Islet precursor cell (in vitro differentiated cells): ENCODE measurements at places on chromosomes 6 and 20.
A peak's percentile ranks its signal among the peaks of the same experiment; 100 is the strongest.

DNA sequence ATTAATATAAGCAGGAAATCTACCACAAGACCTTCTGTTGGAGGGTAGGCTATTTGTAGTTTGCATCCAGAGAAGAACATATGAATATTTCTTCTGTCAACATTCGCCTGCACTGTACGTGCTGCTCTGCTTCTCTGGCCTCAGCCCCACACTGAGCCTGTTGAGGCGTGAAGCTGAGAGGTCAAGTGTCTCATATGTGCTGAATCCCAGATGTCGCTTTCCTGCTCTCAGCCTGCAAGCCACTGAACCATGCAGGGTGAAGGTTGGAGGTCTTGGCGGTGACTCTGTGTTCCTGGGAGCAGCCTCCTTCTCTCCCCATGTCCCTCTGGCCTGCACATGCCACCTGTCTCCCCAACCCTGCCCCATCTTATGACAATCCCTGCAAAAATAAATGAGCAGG lies 83.6 kb downstream of the TMEM170B start:
- no peak for DNase-seq

- DNase-seq = no peak
These were observed 185.5 kb upstream of the ECI2 start for GRCh38 chr6:4320860-4321259.

DNA sequence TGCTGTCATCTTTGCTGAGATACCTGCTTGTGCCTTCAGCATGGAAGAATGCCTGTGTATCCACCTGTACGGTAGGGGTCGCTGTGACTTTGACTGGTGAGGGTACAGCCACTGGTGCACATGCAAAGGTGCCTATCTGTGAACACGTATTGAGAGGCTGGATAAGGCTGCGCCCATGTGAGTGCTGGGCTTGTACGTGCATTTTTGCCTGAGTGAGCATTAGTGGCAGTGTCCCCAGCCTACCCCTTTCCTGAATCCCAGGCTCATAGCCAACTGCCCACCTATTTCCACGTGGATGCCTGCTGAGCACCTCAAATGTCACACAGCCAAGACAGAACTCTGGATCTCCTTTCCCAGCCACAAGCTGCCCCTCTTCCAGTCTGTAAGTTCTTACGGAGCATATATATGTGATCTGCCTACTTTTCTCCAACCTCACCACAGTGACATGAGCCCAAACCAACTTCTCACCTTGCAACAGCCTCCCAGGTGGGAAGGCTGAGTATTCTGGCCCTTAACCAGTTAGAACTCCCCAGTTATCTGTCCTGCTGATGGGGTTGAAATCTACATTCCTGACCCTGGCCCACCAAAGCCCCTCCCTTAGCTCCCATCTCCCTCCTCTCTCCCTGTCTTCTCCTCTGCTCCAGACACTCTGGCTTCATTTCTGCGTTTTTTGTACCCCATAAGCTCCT lies 1.1 kb upstream of the SLC2A10 start:
- no peak for DNase-seq

DNA sequence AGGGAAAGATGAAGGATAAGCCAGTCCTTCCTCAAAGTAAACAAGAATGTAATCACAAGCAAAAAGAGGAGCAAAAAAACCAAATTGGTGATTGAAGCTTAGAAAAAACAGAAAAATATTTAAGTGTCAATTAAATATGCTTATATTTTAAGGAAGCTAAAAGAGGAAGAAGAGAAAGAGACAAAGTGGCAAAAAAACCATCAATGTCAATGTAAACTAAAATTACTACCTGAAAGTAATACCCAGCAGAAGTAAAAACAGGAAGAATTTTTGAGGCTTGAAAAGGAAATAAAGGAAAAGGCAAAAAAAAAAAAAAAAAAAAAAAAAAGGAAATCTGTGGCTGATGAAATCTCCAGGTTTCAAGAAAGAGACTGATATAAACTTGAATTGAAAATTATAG lies 36.2 kb upstream of the OGFRL1 start:
- no peak for DNase-seq

DNA sequence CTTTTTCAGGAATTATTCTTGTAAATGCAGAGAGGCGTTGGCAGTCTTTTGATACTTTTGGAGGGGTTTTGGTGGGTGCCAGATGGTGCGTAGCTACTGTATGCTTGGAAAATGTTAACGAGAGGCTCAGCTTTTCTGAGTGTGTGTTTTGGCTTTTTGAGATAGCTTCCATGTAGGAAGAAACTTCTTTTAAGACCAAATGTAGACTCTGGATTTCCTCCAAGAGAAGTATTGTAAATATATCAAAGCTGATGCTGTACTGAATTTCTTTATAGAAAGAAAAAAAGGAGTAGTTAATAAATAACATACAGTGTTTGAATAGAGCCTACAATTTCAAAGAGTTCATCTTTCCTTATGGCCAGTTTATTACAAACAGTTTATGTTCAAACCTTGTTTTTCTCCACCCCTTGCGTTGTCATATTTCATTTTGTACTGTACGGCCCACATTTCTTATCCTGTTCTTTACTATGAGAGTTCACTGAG lies 16.7 kb downstream of the TIAM2 start:
- DNase-seq = no peak

- DNase-seq = no peak
These were observed 29.3 kb upstream of the RALY start for GRCh38 chr20:33964441-33964840.

DNA sequence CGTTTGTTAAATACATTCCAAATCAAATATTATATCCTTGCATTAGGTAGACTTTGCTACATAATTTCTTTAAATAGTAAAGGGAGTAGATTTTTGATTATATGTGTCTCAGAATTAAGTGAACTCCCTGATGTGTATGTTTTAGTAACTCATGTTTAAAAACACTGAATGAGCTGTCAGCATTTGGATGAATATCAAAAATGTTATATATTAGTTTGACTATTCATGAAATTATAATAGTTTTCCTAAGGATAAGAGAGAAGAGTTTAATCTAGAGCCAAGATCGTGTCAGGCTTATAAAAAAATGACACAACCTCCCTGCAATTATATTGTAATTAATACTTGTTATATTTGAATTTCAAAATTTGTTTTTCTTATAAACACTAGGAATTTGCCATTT lies 195.2 kb downstream of the COL19A1 start:
- no peak for DNase-seq

DNA sequence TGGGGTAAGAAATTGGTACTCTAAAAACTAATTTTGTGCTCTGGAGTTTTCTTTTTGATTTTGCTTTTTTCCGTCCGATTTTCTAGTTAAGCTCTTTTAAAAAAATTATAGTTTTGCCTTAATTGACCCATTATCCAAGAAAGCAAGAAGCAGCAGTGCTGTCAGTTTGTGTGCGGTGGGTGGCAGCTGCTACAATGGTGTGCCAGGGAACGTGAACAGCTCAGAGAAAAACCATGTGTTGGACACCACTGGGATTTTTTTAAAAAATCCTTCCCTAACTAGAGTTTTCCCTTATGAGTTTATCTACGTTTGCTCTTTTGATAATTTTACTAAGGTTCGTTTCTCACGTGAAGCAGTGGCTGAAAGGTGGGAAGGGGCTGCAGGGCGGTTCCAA lies 8.0 kb downstream of the MAP3K5 start:
- no peak for DNase-seq

GRCh38 chr6:75870389-75870788 lies 121.3 kb downstream of the MYO6 start:
- no peak for DNase-seq

GRCh38 chr6:168387911-168388310 lies 53.1 kb upstream of the SMOC2 start:
- no peak for DNase-seq

DNA sequence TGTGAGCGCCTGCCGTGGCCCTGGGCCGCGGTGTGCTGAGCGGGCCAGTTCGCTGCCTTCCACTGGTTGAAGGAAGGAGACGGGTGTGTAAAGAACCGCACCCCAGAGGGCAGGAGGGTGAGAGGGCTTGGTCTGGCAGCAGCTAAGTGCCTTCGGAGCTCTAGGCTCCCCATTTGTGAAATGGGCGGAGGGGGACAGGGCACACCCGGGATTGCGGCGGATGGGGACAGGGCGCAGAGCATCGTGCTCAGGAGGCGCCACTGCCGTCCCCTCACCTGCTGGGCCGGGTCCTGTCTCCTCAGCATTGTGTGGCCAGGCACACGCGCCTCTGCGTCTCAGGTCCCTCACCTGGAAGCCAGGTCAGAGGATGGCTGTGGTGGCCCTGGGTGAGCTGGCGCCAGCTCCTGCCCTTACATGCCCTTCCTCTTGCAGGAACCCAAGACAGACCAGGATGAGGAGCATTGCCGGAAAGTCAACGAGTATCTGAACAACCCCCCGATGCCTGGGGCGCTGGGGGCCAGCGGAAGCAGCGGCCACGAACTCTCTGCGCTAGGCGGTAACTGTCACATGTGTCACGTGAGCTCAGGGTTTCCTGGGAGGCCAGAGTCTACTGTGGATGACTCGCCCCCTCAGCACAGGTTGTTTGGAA lies 3.1 kb downstream of the ADRM1 start:
- DNase-seq = no peak

DNA sequence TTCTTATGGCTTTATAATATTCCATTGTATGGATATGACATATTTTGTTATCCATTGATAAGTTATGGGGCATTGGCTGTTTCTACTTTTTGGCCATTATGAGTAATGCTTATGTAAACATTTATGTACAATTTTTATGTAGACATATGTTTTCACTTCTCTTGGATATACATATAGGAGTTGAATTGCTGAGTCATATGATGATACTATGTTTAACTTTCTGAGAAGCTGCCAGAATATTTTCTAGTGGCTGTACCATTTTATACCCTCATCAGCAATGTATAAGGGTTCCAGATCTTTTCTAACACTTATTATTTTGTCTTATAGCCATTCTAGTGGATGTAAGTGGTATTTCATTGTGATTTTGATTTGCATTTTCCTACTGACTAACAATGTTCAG lies 23.1 kb downstream of the OTOR start:
- no peak for DNase-seq

GRCh38 chr6:32558426-32559057 lies 28.5 kb upstream of the HLA-DRB5 start:
- no peak for DNase-seq

GRCh38 chr6:72348926-72349325 lies 272.9 kb upstream of the KCNQ5 start:
- DNase-seq = no peak

- peak; percentile 63 for DNase-seq
These were observed 16.9 kb downstream of the SYTL3 start for GRCh38 chr6:158666628-158667359.

DNA sequence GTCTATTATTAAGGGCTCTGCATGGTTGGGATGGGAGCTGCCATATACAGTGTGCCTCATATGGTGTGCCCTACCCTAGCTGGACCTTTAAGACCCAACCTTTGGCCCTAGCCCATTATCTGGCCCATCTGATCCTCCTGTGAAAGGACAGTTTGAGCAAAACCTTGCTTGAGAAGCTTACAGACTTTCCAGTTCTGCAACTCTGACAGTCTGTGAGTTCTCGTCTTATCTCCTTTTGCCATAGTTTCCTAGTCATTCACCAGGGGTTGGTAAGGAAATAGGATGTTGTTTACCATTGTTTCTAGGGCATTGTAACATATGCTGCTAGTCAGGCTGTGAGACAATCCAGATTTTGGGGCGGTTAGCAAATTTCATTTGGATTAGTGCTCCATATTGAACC lies 17.2 kb downstream of the CTNNBL1 start:
- peak; percentile 52 for DNase-seq

GRCh38 chr6:71490876-71491275 lies 202.3 kb downstream of the OGFRL1 start:
- no peak for DNase-seq

DNA sequence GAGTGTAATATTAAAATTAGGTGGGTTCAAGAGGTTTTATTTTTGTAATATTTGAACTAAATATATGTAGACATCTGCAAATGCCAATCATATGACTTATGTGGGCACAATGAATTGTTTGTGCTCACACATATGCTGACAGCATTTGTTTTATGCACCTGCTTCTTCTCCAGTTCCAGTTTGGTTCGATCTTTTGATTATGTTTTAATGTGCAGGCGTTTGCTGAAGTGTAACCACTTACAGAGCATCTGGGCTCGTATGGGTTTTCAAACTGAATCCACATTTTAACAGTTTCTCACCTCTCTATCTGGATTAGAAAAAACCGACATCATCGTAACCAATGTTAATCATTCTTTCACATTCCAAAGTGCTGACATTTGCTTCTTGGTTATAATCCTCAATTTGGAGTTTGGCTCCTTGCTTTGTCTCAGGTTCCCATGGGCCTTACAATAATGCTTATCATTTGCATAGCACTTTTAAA lies 129.1 kb upstream of the SPACA1 start:
- DNase-seq = no peak

DNA sequence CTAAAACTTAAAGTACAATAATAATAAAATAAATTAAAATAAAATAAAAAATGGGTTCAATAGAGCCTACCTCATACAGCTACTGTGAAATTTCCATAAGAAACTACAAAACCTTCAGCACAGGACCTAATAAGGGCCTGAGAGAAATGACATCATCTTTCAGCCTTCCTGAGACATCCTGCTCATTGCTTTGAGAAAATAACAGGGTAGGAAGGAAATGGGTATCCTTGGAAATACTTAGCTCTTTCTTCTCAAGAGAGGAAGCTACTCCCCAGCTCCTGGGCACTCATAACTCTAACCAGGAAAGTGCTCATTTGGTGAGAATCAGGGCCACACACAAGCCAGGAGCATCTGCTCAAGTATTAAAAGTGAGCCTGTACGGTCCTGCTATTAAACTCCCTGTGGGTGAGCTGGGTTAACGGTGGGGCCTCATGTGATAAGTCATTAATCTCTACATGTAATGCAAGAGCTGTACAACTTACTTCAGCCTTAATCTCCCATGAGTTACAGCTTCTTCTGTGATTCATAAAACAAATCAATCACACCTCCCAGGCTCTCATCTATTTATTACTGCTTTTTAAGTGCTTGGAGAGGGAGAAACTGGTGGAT lies 141.4 kb downstream of the MAFB start:
- DNase-seq = no peak

DNA sequence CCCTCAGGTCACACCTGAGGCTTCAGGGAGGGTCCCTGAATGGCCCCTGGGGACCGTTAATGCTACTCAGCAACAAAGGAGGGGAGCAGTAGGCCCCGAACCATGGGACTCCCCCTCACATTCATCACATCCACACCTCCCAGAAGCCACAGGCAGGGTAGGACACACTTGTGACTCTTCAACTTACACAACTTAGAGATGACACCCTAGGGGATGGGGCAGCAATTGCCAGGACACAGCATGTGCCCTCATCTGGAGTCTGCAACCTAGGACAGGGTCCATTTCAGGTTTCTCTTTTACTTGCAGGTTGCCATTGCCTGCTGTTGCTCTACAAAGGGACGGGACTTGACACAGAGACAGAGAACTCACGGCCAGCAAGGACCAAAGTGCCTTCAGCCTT lies 770 bp downstream of the ULBP3 start:
- DNase-seq = no peak

GRCh38 chr6:167963589-167964057 lies 33.8 kb upstream of the KIF25 start:
- no peak for DNase-seq

DNA sequence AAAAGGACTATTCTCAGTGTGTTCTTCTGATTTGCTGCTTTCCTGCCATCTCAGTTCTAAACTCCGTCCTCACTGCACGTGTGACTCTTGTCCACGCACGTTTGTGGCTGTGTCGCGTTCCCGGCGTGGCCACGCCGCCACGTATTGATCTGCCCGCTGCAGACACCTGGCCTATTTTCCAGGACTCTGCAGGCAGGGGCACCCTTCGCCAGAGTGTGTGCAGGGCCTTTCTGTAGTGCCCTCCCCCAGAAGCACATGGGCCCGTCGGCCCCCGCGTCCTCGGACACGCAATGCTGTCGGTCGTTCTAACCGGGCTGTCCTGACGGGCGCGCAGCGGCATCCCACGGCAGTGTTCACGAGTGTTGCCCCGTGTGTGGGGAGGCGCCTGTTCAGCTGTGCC lies 87.6 kb downstream of the YTHDF1 start:
- peak; percentile 49 for DNase-seq
